Fibroblast of skin of back (primary cell): ENCODE measurements at places on chromosomes 7 and 10.

DNA sequence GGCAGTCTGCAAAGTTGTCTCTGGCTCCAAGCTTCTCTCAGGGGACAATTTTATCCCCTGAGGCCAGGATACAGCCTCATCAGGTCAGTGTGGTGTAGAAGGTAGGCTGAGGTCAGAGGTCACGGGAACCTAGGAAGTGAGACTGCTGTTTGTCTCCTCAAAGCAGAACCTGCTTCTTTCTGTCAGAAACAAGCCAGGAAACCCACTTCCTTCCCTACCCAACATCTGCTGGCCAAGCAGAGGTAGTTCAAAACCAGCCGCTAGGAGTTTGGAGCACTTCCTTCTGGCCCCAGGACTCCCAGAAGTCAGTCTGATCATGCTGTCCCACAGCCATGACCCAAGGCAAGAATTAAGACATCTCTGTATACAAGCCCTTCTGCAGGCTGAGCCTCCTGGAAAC is 12.2 kb downstream of the CLRN3 start:
- no peak for DNase-seq

- DNase-seq = no peak
These were observed 46.0 kb downstream of the RNF133 start for GRCh38 chr7:122652876-122653275.

DNA sequence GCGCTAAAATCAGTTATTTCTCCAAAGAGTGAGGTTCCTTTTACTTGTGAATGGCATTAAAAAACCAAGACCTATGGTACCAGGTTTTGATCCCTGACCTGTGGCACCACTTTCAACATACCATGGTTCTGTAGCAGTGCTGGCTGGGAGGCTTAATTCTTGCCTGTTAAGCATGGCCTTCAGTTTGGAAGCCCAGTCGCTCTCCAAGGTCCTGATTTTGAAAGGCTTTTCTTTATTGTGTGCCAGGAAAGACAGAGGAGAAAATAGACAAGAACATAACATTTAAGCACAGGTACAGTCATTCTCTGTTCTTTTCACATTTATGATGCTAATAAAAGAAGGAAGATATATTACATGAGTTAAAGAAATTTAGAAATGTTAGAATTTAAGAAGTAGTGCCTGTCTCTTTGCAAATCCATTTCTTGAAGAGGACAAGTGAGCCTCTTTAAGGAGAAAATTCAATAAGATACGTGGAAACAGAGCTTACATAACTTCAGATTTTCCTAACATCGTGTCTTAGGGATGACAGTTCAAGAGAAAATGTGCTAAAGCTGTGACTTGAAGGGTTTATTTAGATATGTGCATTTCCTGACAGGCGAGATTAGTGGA is 357.6 kb downstream of the DPP6 start:
- peak; percentile 2 for DNase-seq

GRCh38 chr7:124697746-124698145 is 67.8 kb downstream of the GPR37 start:
- no peak for DNase-seq

DNA sequence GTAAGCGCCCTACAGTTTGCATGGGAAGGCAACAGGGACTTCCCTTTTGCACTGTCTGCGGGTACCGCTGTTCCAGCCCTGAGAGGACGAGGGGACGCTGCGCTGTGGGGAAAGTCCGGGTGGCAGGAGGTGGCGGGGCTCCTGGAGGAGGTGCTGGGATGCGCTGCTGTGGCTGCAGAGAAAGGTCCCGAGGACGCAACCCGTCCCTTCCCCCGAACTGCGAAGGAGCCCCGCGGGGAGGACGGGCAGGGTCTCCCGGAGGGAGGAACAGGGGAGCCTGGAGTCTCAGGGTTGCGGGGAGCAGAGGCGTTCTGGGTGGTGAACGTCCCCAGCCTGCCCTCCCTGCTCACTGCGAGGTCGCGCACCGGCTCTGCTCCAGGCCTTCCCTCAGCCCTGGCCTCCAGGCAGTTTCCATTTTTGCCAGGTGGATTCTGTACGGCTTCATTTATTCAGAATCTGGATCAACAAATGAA is 91.6 kb downstream of the CXCL12 start:
- DNase-seq = no peak

DNA sequence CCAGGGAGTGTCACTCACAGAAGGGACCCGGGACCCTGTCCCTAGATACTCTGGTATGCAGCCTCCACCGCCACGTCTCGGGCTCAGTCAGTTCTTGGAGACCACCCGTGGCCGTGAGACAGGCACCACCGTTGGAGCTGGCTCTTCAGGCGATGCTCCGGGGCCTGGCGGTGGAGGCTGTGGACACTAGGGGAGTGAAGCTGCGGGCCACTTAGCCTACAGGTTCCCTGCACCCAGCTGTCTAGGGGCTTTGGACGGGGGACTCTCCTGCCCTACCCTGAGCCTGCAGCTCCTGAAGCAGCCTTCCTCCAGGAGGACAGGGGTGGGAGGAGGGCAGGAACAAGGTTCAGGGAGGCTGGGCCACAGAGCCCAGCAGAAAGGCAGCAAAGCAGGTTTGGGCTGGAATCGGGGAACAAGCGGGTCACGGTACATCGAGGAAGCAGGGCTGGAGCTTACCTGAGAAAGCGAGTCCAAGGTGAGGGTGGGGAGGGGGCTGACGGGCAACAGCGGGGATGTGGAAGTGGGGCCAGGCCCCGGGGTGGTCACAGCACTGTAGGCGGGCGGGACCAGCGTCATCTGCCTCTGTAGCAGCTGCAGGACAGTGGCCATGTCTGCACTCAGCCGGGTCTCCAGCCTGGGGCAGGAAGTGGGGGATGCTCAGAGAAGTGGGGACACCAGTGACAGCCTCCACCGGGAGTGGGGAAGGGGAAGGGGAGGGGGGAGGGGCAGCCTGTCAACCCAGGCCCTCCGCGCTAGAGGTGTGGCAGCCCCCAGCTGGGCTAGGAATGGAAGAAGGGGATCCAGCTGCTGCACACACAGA is 31.5 kb downstream of the KCNH2 start:
- no peak for DNase-seq

DNA sequence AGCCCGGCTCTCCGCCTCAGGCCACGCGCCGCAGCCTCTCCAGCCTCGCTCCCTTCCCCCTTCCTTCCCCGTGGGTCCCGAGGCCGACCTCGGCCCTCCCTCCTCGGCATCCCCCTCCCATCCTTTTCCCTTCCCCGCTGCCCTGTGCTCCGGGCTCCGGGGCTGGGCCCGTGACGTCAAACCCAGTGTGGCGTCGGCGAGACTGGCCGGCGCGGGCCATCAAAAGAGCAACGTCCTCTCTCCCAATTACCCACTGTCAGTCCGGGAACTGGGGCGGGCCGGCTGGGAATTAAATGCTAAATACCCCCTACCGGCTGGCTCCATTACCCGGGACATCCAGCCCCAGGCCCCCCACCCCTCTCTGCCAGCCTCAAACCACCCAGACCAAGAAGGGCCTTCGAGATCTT is 2.6 kb upstream of the GATA3 start:
- no peak for DNase-seq

DNA sequence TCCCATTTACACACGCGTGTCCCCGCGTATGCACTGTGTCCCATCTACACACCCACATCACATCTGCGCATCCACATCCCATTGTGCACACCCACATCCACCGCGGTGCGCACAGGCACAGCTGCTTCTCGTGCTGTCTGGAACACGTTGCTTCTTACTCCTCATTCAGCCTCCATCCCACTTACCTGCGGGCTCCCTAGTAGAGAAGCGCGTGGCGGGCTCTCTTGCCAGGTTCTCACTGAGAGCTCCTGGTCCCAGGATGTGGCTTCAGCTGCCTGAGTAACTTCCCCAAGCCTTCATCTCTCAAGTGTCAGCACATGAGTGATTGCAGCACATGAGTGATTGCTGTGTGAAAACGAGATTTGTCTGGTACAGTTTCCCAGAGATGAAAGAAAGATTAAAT is 117.8 kb downstream of the TRRAP start:
- no peak for DNase-seq

DNA sequence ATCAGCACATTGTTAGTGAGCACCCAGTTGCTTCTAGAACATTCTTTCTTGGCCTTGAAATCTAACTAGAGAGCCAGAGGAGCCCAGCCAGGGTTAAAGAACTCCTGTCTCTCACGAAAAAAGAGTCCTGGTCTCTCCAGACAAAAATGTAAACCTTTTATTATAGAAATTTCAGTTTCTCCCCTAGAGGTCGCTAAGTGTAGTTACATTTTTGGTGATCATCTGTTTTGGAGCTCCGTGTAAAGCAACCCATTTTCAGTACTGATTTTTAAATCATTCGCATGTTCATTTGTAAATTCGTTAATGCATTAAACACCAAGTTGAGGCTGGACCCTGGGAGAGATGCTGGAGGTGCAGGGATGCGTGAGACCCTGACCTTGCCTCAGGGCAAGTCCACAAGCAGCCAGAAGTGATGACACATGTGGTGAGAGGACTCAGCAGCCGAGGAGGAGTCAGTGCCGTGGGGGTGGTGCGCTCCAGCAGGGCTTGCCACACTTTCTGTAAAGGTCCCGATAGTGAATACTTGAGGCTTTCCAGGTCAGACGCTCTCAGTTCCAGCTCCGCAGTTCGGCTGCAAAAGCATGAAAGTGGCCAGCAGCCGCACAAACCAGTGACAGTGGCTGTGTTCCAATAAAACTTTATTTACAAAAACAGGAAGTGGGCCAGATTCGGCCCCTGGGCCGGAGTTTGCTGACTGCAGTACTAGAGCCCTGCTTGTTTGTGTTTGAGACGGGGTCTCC is 578.6 kb upstream of the FOXK1 start:
- peak; percentile 12 for DNase-seq

GRCh38 chr10:63977329-63977923 is 456.2 kb downstream of the REEP3 start:
- peak; percentile 59 for DNase-seq

DNA sequence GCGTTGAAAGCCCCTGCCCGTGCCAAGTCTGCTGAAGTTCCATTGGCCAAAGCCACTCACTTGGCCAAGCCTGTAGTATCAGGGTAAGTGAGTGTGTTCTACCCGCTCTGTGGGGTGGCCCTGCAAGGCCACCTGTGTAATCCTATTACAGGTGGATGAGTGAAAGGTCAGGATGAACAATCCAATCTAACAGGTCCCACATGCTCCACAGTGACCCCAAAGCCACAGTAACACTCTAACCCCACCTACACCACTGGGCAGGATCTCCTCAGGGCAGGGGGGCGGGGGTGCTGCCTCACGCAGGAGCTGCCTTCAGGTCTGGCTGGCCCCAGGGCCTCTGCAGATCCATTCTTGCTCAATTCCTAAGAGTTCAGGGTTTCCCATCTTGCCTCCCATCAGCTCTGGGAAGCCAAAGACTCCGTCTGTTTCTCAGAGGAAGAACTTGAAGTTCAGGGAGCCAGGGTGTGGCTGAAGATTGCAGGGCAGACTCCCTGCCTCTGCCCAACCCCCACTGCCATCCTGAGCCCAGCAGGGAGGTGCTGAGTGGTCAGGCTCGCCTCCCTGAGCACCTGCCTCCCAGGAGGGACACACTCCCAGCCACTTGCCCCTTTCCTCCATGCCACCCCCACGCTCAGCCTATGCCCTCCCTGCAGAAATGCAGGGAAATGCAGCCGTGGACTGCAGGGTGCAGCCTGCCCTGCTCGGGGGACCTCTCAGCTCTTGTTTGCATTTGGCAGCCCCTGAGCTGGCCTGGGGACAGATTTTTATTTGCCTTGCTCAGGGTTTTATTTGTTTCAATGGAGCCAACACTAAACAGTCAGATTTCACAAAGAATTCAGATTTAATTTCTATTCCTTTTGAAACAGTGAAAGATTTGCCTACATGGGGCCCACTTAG is 9.8 kb upstream of the COMTD1 start:
- no peak for DNase-seq

DNA sequence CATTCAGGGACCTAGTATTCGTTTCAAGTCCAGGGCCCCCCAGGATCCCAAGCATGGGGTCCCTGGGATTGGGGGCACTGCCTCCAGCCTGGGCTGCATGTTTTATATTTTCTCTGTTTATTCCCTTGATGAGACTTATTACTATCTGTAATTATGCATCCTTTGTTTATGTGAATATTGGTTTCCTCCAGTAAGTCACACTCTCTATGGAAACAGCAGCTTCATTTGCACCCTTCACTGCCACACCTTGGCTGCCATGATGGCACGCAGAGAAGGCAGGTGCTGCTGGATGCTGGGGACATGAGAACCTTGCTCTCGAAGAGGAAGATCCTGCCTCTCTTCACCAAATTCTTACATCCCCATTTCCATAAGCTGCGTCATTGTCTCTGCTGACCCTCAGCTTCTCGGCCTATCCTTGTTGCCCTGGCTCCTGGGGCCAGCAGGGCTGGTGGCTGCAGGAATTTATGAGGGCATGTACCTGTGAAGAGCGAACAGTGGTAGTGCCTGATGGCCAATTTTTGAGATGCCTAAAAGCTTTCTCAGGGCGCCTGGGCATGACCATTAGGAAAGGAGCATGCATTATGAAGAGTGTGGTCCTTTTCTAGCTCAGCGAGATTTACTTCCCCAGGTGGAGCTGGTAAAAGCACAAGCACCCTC is 479.3 kb upstream of the KLF6 start:
- DNase-seq = no peak

DNA sequence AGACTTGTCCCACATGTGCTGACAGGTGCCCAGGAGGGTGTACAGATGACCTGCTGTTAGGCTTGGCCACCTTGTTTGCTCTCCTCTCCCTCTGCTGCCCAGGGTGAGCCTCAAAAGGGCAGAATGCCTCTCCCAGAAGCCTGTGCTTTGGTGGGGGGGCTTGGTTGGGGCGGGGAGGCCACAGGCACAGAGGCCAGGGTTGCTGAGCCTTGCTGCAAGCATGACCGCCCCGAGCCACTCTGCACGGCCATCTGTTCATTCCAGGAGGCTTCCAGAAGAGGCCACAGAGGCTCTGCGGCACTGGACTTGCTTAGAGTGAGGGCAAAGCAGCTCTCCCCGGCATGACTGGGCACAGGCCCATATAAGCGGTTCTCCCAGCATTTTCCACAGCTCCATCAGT is 190.8 kb downstream of the GLRX3 start:
- no peak for DNase-seq

- no peak for DNase-seq
These were observed 4.8 kb upstream of the CPXM2 start for GRCh38 chr10:123896246-123896927.

DNA sequence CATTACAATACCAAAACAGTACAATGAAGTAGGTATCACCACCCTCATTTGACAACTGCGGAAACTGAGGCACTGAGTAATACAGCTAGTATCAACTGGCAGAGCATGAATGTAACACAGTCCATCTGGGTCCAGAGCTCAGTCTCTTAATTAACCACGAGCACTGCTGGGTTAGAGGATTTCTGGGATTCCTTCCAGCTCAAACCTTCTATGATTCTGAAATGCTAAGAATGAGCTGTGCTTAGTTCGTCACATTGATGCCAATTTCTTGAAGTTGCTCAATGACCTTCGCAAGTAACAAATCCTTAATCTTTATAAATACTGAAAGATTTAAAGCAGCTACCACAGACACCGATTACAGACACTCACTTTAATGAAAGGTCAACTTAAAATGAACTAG is 62.5 kb downstream of the SGMS1 start:
- peak; percentile 72 for DNase-seq

GRCh38 chr10:11728353-11728752 is 13.8 kb upstream of the ECHDC3 start:
- no peak for DNase-seq

DNA sequence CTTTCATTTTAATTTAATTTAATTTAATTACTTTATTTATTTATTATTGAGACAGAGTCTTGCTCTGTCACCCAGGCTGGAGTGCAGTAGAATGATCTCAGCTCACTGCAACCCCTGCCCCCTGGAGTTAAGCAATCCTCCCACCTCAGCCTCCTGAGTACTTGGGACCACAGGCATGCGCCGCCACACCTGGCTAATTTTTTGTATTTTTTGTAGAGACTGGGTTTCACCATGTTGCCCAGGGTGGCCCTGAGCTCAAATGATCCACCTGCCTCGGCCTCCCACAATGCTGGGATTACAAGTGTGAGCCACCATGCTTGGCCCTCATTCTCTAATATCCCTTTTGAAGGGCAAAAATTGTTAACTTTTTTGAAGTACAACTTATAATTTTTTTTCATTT is 92.9 kb downstream of the XRCC2 start:
- no peak for DNase-seq
